ENCODE measurements at places on chromosomes 11 and 22.
A peak's percentile ranks its signal among the peaks of the same experiment; 100 is the strongest.

- DNase-seq = no peak
Measured at GRCh38 chr22:45785458-45785857, 113.8 kb downstream of the ATXN10 start.

DNA sequence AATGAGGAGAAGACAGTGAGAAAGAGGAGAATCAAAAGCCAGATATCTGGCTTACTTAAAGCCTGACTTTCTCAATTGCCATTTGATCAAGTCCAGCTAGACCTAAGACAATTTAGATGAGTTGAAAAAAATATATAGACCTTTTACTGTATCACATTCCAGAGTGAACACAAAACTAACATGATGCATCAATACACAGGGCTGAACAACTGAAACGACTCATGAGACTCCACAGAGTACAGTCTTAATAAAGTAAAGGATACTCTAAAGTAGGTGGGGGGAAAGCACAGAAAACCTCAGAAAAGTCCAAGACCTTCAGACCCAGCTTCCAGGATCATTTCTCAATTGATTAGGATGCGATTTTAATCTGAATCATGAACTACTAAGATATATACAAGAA lies 95.3 kb upstream of the OR9G4 start:
- DNase-seq = no peak

GRCh38 chr11:44777209-44778194 lies 50.7 kb downstream of the TSPAN18 start:
- no peak for DNase-seq

GRCh38 chr11:123143476-123143875 lies 51.6 kb downstream of the CLMP start:
- no peak for DNase-seq

- no peak for DNase-seq
Measured at GRCh38 chr11:60970890-60971289, 590 bp upstream of the CD6 start.

DNA sequence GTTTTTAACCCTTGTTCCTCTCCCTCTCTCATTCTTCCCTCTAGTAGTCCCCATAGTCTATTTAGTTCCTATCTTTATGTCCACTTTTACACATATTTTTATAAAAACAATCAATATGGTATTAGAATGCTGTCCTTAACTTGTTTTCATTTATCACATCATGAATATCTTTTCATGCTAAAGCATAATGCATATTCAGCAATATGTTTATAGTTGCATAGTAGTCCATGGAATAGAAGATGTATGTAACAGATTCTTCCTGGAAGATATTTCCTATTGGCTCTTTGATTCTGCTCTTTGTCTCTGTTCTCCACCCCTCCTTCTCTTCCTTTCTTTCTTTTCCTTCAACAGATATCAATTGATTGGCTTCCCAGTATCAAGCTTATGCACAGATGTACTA lies 1047.1 kb upstream of the TENM4 start:
- no peak for DNase-seq

- peak; percentile 34 for DNase-seq
Measured at GRCh38 chr11:124113890-124114289, 1.4 kb upstream of the VWA5A start.

DNA sequence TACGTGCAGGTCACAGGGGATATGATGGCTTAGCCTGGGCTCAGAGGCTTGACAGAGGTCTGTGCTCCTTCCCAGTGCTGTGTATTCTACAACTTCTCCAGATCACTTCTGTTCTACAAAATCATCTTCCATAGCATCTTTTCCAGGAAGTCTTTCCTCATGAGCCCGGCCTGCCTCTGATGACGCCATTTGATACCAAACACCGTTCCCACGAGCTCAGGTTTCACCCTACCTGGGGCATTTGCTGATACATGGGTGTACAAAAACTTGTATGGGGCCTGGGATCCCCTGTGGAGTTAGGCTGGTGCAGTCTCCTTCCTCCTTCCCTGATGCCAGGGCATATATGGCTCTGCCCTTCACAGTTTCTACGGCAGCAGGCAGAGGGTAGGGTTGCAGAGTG lies 78.7 kb downstream of the NECTIN1 start:
- no peak for DNase-seq

DNA sequence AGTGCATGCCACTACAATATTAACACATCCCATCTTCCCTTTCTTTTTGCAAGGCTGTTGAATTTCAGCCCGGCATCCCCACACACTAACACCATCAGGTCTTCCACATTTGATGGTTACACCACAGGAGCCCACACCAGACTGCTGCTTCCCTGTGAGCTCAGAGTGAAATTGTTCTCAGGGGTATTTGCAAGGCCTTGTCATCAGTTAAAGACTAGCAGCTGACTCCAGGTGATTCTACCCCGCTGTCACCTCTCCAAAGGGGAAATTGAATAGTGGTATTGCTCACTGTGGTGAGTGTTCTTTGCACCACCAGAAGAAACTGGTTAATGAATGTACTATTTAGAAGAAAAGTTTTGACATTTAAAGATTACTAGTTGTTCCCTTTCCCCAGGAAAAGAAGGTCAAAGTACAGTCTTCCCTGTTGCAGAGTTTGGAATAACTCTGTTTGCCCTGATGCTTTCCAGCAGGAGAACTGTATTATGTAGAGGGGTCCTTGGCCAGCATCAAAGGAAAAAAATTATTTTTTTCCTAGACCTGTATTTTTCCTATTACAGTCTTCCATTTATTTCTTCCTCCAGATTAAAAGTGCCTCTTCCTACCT lies 41.9 kb downstream of the BID start:
- no peak for DNase-seq

DNA sequence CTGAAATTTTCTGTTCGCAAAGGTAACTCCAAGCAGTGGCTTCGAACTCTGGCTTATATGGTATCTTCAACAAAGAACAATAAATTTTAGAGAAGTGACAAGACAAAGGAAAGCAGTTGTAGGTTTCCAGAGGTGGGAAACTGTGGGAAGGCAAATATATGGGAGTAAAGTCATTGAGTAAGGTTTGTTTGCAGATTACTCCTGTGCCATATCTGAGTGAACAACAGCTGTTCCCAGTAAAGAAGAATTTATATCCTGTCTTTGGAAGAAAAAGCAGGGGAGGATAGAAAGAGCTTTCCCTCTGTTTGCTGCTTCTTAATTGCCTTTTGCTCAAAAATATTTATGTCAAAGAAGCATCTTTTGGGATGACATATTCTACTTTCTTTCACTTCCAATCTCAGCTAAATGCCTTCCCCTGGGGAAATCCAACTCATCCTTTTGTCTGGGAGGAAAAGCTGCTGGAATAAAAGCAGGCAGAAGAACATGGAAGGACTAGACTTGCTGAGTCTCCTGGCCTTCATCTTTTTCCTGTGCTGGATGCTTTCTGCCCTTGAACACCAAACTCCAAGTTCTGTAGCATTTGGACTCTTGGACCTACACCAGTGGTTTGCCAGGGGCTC lies 10.4 kb upstream of the RCN1 start:
- DNase-seq = no peak

GRCh38 chr11:122668562-122669090 lies 13.1 kb downstream of the UBASH3B start:
- DNase-seq = peak; percentile 87

DNA sequence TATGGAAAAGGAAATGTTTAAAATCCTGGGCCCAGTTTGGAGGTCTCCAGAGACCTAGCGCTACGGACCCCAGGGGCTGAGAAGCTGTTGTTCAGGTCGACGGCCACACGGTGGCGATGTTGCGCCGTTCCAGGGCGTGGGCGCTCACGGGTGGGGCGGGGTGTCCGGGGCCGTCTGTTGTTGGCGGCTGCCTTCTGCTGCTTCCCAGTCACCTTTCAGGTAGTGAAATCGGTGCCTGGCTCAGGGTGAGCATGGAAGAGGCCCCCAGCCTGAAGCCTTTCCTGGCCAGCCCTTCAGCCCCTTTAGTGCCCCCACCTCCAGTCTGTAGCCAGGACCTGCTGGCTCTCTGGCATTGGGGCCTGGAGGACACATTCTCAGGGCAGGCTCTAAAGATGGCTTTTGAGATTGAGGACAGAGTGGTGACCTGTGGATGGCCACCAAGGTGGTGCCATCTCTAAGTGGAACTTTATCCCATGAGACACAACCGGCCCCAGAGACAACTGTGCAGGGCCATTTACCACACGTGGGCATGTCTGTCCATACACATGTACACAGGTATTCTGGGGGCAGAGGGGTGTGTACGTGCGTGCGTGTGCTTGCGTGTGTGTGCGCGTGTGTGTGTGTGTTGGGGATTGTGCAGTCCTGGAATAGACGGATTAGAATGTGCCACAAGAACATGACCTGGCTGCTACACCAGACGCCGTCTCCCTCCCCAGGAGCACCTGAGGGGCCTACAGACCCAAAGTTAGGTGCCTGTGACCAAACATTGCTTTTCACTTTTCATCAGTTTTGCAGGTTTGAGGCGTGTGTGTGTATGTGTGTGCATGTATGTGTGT lies 53.8 kb downstream of the ST14 start:
- DNase-seq = peak; percentile 62

- peak; percentile 59 for DNase-seq
Measured at GRCh38 chr11:78420796-78421209, 3.2 kb upstream of the GAB2 start.

DNA sequence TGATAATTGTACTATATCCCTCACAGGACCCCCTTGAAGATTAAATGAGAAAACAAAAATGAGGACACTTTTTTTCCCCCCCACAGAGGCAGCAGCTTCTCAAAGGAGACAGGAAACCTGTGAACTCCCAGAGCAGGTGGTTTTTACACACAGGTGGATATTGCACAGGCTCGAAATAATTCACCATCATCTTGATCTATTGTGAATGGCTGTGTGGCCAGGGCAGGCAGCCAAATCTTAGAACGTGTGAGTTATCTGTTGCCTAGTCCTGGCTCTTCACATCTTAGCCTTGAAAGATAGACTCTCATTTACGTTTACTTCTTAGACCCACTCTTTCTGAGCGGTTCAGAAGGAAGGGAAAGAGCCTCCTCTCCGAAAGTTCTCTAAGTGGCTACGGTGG lies 23.5 kb downstream of the PPFIBP2 start:
- no peak for DNase-seq

DNA sequence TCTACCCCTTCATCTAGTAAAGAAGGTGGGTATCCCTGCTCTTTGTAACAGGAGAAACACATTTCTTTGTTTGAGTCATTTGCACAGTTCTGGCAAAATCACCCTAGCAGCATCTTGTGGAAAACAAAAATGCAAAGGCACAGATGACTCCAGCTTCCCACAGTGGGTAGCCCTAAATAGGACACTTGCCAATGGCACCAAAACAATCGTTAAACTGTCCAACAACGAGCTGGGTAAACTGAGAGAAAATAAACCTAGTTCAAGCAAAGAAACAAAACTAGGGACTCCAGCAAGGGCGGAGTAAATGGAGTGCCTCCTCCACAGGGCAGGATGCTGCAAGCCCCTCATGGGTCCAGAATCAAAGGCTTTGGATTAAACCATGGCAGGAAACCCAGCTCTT lies 239.5 kb downstream of the NTM start:
- DNase-seq = no peak

- peak; percentile 70 for DNase-seq
Measured at GRCh38 chr22:36301851-36302250, 48.9 kb downstream of the APOL1 start.

DNA sequence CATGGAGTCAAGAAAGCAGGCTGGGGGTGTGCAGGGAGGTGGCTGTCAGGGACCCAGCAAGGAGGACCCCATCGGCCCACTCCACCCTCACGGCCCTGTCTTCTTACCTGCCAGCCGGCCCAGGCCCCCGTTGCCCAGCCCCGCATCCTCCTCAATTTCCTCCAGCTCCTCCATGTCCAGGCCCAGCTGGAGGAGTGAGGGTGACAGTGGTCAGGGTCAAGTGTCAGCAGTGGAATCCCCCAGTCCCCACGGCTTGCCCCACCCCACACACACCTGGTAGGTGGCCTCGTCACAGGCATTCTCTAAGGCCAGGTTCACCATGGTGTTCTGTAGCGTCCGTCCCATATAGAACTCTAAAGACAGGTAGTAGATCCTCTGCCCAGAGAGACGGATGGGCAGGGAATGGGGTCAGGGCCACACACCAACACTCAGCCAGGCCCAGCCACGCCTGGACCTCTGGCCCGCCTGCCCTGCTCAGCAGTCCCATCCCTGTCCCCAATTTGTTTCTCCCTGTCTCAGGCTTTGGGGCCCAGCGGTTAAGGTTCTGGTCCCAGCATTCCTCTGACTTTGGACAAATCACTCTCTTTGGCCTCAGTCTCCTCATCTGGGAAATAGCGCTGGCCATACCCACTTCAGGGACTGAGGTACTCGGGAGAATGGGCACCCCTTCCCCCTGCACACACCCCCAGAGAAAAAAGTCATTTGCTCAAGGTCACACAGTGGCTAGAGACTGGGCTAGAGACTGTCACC lies 1.3 kb downstream of the PYGM start:
- no peak for DNase-seq

- DNase-seq = no peak
Measured at GRCh38 chr11:81022057-81022456, 1581.2 kb upstream of the TENM4 start.

- no peak for DNase-seq
Measured at GRCh38 chr11:35380603-35381002, 38.8 kb downstream of the SLC1A2 start.

DNA sequence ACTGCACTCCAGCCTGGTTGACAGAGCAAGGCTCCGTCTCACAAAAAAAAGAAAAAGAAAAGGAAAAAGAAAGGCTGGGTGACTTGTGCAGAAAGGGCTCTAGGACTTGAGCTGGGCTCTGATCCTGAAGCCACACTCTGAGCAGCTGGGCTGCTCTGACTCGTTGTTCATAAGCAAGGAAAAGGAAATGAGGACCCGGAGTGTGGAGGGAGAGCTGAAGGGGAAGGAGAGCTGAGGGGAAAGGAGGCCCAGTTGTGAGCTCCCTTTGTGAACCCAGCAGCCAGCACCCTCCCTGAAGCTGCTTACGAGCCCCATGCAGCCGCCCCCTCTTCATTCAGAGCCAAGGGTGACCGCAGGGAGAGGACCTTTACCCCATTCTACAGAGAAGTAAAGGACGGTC lies 12.3 kb upstream of the SH3BP1 start:
- DNase-seq = peak; percentile 53

- DNase-seq = peak; percentile 43
Measured at GRCh38 chr11:68206211-68206610, 6.9 kb downstream of the KMT5B start.

DNA sequence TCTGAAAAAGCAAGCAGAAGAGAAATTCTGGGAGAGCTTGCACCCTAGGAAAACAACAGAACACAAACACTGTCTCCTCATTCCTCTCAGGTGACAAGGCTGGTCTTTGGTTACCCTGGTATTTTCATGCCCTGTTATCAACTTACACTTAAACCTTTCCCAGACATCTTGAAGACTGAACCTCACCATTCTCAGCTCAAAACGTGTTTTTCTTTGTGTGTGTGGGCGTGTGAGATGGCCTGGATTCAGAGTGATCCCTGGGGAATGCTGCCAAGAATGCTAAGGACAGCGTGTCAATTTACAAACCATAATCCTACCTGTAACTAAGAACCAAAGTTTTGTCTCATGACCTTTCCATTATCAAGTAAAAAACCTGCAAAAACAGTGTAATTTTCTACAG lies 33.3 kb downstream of the ELF5 start:
- DNase-seq = no peak

- DNase-seq = no peak
Measured at GRCh38 chr11:31865606-31866300, 54.6 kb upstream of the PAX6 start.

- peak; percentile 21 for DNase-seq
Measured at GRCh38 chr11:126102436-126102981, 39.8 kb upstream of the CDON start.

GRCh38 chr22:39938509-39939111 lies 21.6 kb upstream of the TMA7B start:
- no peak for DNase-seq
